ENCODE measurements at places on chromosomes 4 and X.

GRCh38 chr4:17562157-17562556, 14.8 kb upstream of the LAP3 start:
- no peak for DNase-seq

GRCh38 chr4:108360754-108361445, 192.2 kb upstream of the LEF1 start:
- peak; percentile 91 for DNase-seq

- DNase-seq = no peak
Observed at GRCh38 chrX:31545726-31546125, 473.9 kb upstream of the FTHL17 start.

GRCh38 chr4:20456407-20456806, 204.7 kb downstream of the SLIT2 start:
- peak; percentile 30 for DNase-seq

DNA sequence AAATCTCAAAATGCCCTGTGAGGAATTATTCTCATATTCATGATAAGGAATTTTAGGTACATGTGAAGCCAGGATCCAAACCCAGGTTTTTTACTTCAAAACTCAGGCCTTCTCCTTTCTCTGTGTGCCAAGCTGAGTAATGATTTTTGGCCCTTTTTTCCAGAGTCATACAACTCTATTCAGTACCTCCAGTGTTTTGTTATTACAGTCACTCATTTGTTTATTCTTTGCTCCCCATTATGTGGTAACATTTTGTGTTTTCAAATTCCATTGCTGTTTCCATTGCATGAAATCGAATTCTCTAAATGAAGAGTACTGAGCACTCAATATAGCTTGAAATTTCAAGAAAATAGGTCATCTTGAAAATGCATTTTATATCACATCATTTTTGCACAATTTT, 315.4 kb downstream of the NR3C2 start:
- DNase-seq = no peak

- peak; percentile 32 for DNase-seq
Observed at GRCh38 chr4:39083164-39083563, 21.1 kb downstream of the KLHL5 start.

Measured in HFFc6 (cell line).